Activated CD8-positive, alpha-beta memory T cell treated with anti-CD3 and anti-CD28 coated beads for 1 hour (primary cell): ENCODE measurements at places on chromosomes 1 and 21.

DNA sequence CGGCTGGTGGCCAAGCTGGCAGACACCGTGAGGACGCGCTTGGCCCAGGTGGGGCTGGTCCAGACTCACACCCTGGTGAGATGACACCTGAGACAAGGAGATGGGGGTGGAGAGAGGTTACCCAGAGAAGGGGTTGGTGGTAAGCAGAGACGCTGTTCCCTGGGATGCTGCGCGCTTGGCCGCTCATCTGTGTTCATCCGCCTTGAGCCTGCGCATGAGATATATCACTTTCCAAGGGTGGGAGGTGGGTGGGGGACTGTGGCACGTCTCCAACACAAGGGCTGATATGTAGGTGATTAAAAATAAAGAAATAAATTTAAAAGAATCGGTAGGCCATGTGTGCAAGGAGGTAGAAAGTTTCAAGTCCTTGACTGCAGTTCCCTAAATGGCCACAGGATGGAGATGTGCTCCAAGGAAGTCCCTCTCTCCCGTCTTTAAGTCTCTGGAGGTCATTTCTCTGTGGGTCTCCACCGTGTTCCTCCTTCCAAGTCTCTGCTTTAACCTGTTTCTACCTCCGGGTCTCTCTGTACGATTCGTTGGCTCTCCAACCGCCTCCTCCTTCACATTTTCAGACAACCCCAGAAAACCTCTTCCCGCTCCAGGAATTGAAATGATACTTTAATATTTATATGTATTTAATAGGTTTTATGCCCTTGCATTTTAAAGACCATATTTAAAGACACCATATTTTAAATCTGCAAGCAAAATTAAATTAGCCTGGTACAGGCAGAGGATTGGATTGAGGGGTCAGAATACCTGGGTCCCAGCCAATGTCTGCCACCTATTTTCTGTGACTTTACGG lies 4.5 kb downstream of the TTC24 start:
- peak; percentile 53 for DNase-seq

DNA sequence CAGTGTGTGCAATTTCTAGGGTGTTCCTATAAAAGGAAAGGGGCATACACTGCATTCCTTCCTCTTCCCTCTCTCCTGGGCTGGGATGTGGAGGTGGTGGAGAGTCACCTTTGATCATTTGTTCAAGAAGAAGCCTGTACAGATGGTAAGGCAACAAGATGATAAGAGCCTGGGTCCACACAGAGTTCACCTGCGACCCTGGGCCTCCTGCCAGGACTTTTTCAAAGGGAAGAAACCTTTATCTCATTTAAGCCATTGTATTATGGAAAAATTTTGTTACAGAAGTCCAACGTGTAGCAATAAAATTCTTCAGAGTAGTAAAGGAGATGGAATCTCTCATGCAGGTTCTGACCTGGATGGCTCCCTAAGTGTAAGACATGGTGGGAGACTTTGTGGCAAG lies 189.1 kb downstream of the MIS18A start:
- DNase-seq, result no peak

DNA sequence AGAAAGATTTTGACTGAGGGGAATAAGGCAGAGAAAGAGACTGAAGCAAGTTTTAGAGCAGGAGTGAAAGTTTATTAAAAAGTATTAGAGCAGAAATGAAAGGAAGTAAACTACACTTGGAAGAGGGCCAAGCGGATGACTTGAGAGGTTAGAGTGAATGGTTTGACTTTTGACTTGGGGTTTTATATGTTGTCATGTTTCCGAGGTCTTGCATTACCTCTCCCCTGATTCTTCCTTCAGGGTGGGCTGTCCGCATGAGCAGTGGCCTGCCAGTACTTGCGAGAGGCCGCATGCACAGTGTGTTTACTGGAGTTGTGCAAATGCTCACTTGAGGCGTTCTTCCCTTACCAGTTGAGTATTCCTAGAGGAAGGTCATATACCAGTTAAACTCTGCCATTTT lies 13.0 kb upstream of the DENND2D start:
- DNase-seq, result no peak

GRCh38 chr1:103917795-103918194 lies 168.1 kb downstream of the AMY1C start:
- no peak for DNase-seq

DNA sequence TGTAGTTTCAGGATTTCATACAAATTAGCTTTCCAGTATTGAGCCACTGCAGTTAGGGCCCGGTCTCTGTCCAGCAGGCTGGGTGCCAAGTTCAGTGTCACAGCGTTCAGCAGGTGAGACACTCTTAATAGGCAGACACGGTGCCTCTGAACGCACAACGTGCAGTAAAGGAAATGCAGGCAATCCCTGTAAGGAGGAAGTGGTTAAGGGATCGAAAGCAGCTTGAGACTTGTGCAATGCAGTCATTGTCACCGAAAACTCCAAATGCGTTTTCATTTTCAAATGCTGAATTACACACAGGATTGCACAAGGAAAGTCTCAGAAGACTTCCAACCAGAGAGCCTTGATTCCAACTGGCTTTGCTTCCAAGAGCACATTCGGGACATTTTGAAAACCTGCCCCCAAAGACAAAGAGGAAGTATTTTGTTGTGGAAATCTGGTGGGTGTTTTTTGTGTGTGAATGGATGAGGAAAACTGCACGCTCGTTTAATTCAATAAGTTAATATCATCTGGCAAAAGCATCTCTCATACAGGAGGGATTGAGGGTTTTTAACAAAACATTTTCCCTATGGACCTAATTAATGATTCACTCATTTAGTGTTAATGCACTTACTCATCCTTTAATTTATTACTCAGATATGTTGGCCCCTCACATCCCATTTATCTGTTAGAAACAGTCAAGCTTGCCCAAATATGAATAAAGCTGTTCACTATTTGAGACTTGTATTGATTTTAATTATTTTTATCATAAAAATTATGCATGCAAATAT lies 61.6 kb downstream of the PTGS2 start:
- DNase-seq, result peak; percentile 9

GRCh38 chr1:183841950-183842794 lies 37.3 kb downstream of the RGL1 start:
- no peak for DNase-seq

DNA sequence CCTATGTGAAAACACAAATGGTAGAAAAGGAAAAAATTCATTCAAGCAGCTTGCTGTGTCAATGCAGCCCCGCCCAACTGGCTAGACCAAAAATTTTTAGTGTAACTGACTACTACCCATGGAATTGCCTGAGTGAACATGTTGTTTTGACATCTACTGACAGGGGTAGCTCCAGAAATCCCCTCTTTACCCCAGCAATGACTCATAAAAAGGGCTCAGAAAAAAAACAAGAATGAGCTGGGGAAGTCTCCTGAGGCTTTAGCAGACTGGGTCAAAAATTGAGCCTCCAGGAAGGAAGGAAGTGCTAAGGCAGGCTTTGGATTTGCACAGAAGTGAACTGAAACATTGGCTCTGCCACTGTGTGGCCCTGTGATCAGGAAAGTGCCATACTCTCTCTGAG lies 24.4 kb upstream of the FGGY start:
- DNase-seq, result no peak

GRCh38 chr1:89781494-89782126 lies 39.2 kb upstream of the LRRC8D start:
- peak; percentile 40 for DNase-seq

- DNase-seq, result no peak
These were observed 11.0 kb downstream of the XPR1 start for GRCh38 chr1:180642781-180643180.

DNA sequence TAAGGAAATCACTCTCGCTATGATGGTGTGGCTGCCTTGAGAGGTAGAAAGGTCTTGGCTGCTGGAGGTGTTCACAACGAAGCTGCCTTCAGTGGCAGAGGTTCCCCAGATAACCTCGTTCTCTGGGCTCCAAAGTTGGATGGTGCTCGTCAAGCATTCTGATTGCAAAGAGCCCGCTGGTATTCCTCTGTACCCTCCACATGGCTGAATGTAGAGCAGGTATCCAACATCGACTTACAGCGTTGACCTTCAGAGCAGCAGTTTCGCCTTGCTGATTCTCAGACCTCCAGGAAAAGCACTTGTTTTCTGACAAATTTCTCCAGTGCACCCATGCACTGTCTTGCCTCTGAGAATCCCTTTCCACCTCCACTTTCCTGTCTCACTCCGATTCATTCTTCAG lies 4.3 kb upstream of the IL22RA1 start:
- DNase-seq, result no peak

DNA sequence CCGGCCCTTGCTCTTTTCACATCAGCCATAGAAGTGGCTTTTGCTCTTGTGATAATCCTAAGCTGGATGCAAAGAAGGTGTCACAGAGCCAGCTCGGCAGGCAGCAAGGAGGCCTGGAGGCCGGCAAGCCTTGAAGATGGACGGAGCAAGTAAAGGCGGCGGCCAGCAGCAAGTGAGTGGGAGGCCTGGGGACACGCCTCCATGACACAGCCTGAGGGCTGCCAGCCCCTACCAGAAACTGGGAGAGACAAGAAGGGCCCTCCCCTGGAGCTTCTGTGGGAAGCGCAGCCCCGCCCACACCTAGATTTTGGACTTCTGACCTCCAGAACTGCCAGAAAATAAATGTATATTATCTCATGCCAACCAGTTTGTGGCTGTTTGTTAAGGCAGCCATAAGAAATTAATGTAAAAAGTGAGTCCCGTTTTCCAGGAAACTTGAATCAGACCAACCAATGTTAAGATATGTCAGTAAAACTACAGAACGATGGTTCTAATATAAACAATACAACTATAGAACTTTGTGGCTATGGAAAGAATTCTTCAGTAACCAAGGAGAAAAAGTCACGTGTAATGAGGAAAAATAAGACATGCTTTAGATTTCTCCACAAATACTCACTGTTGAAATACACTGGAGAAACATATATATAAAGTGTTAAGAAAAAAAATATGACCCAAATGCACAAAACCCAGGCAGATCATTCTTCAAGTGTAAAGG lies 49.9 kb downstream of the BACE2 start:
- DNase-seq, result no peak

GRCh38 chr1:169874229-169874628 lies 19.5 kb downstream of the SCYL3 start:
- no peak for DNase-seq

DNA sequence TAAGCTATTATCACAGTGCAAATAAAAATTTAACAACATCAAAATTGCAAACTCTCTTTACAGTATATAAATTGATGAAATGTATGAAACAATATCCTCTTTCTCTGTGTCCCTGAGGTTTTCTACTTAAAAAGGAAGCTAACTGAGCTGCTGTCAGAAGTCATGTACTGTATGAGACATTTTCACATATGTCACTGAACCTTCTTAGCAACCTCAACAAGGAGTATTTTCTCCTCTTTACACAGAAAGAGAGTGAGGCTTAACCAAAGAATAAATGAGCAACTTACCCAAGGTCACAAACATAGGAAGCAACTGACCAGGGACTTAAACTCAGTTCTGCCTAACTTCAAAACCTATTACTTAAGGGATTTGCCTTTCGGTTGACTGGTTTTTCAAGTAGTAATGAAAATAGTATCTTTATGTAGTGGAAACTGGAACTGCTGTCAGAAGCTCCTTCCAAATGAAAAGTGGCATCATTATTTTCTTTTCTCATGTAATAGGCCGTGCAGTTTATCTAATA lies 288.9 kb downstream of the LRRIQ3 start:
- DNase-seq, result no peak
